ENCODE measurements at places on chromosomes 4 and X. TPM values are rescaled to one million over a fixed set of nuclear protein-coding genes. Genes with fewer than 3 reads are reported as not detected.

The XAGE2 gene
- not detected for total RNA-seq

The HERC6 gene
- total RNA-seq: 19.5 TPM

The STATH gene
- total RNA-seq: not detected

The HOPX gene
- 249 TPM for total RNA-seq

The NEXMIF gene
- total RNA-seq: 0.08 TPM

The DRP2 gene
- total RNA-seq: 0.04 TPM

The NWD2 gene
- total RNA-seq: 0.08 TPM

The VEGFC gene
- 1.1 TPM for total RNA-seq

GRCh38 chr4:125346616-125347015 lies 31.9 kb downstream of the FAT4 start:
- ATAC-seq: no peak

- ATAC-seq: no peak
Observed at GRCh38 chr4:99586322-99586721, 11.7 kb downstream of the MTTP start.

DNA sequence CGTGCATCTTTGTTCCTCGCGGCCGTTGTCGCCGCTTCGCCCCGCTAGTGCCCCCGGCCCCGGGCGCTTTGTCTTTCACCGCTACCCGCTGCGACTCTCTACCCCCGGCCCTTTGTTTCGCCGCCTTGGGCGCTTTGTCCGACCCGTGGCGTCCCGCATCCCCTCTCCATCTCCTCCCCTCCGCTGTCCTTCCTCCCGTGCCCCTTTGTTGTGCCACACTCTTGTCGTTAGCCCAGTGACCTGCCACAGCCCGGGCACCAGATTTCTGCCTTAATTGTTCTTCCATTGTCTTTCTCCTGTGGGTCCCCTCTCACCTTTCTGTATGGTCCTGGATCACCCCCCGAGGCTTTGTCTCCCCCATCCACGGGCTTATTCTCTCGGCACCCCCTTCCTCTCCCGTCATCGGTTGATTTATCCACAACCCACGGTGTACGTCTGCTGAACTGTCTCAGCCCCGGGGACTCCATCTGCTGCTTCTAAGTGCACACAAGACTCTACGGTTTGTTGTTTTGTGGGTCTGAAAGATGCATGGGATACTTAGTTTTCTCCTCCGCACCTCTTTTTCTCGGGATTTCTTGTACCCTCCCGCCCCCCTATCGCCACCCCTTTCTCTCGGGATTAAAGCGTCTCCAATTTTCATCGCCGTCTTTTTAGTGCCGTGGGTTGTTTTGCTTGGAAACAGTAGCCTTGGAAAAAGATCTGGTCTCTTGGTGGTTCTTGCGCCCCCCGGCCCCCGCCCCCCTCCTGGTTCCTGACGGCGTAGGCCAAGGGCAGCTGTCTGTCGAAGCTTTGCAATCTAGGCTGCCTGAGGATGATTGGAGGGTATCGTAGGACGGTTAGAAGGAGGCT lies 783 bp downstream of the RBPJ start:
- ATAC-seq: no peak

DNA sequence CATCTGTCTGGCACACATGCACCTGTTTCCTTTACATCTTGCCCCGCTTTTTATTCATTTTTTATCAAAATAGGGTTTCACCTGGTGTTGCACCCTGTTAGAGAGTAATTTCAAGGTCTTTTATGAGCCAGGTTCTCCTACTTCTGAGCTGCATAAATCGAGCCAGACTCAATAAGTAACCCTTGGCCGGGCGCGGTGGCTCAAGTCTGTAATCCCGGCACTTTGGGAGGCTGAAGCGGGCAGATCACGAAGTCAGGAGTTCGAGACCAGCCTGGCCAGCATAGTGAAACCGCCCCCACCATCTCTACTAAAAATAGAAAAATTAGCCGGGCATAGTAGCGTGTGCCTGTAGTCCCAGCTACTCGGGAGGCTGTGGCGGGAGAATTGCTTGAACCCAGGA lies 1.0 kb upstream of the PPP2R3B start:
- no peak for ATAC-seq

GRCh38 chr4:68535974-68536373 lies 40.1 kb downstream of the UGT2B17 start:
- ATAC-seq: no peak

DNA sequence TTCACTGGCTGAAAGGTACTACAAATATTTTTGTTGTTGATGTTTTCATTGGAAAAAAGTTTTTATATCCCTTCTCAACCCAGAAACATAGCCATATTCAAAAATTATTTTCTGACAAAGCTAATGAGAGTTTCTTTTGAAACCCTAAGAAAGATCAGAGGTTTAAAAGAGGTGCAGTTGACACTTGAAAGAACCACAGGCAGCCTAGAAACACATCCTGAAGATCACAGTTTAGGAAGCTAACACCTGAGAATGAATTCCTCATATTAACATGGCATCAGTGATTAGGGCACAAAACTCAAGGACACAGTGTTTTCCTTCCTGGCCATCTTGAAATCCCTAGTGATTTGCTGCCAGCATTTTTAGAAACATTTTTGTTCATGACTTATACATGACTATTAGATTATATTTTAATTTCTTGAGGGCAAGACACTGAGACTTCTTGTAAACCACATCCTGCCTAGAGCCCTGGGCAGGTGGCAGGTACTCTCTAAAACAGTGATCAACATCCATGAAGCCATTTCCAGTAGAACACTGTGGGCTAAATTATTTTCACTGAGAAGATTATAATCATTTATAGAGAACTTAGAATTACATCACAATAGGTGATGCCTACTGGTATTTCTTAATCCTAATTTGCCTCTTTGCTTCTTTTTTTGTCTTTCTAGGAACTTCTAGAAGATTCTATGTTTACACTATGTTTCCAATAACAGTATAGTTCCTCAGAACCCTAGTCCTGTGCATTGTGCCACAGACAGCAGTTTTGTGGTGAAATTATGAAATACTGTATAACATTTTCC lies 80.0 kb downstream of the ARSJ start:
- ATAC-seq: no peak

DNA sequence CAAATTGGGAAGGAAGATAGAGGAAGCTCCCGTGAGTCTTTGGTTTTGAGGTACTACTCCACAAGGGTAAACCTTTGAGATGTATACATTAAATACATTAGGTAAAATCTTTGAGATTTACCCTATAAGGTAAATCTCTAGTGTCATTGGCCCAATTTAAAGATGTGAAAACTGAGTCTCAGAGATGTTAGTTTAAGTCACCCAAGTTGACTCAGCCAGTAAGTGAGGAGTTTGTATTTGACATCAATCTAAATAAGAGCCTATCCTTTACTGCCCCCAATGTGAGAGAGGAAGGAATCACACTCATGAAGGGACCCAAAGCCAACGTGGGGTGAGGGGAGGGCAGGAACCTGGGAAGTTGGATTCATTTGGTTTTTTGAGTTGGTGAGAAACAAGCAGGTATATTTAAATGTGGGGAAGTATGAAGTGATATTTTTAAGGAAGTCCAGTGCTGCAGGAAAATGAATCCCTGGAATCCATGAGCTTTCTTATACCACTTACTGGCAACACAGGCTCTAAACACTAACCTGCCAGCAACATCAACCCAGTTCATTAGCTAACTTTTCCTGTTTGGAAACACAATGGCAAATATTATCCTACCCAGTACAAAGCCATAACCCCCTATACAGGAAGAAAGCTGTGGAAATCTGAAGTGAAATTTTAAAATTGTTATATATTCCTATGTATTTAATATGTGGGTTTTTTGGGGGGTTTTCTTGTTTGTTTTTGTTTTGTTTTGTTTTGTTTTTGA lies 55.3 kb downstream of the PALLD start:
- ATAC-seq: no peak

- ATAC-seq: no peak
Observed at GRCh38 chr4:11484531-11484930, 55.8 kb upstream of the HS3ST1 start.

DNA sequence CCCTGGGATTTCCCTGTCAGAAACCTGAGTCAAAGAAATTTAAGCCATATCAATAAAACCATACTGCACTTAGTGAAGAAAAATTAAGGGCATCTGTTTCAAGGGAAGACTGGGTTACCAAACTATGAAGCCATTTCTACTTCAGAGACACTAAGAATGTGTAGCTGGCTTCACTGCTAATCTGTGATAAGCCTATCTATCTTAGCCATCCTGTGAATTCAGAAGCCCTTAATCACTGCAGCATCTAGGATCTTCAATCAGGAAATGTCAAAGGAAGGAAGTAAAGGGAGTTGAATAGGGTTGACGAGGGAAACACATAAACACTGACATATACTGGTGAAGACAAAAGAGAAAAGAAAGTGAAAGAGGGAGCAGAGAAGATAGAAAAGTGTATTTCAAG lies 777.6 kb upstream of the DIAPH2 start:
- ATAC-seq: no peak

DNA sequence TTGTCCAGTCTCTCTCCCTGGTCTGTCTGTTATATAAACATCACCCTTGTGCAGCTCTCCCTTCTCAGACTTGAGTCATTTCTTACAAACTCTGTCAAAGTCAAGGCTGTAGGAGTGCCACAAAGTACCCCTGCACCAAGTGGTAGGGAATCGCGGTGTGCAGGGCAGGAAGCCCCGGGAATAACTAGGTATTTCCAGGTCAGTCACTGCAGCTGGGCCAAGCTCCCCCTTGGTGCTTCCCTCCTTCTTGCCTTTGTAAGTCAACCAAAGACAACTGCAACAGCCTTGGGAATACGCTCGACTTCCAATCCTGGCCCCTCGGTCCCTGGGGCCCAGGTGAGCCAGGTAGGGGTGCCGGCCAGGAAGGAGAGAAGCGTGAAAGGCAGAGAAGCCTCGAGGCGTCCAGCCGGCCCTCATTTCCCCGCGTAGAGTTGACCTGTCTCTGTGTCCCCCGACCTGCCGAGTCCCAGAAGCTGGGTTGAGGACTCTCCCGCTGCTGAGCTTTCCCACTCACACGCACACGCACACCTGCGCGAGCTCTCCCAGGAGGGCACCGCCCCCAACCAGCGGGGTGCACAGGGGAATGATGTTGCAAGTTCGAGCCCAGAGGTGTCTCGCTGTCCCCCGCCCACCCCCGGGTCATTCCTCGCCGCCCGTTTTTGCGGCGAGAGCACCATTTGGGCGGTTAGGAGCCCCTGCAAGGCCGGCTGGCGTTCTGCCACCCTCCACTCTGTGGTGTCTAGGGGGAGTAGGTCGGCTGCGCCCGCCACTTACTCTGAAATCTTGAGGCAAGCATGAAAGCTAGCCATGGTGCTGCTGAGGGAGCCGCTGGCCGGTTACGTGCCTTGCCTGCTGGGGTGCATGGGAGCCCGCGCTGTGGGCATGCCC lies 22.8 kb upstream of the KIAA1210 start:
- ATAC-seq: no peak

GRCh38 chr4:7973545-7973981 lies 33.9 kb upstream of the AFAP1 start:
- ATAC-seq: peak; percentile 41

GRCh38 chrX:129959493-129959832 lies 23.0 kb upstream of the BCORL1 start:
- peak; percentile 37 for ATAC-seq

DNA sequence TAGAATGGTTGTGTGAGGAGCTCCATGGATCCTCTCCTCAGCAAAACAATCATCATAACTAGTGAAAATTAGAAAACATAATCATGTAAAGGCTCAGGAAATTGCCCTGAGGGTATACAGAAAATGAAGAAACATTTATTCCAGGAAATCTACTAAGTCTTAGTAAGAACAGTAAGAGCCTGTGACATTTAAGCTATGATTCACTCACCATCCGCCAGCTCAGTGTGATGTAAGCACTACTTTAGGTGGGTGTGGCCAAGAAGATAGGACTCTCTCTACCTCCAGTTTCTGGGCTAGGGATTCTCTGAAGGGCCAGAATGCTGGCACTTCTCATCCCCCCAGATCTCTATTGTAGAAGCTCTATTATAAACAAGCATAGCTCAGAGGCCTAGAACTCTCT lies 147.5 kb downstream of the DLG3 start:
- ATAC-seq: peak; percentile 88

GRCh38 chr4:142778430-142778829 lies 67.7 kb downstream of the INPP4B start:
- no peak for ATAC-seq

GRCh38 chr4:1030559-1030958 lies 19.1 kb downstream of the FGFRL1 start:
- no peak for ATAC-seq

GRCh38 chr4:118798658-118799057 lies 37.3 kb downstream of the SEC24D start:
- ATAC-seq: no peak

DNA sequence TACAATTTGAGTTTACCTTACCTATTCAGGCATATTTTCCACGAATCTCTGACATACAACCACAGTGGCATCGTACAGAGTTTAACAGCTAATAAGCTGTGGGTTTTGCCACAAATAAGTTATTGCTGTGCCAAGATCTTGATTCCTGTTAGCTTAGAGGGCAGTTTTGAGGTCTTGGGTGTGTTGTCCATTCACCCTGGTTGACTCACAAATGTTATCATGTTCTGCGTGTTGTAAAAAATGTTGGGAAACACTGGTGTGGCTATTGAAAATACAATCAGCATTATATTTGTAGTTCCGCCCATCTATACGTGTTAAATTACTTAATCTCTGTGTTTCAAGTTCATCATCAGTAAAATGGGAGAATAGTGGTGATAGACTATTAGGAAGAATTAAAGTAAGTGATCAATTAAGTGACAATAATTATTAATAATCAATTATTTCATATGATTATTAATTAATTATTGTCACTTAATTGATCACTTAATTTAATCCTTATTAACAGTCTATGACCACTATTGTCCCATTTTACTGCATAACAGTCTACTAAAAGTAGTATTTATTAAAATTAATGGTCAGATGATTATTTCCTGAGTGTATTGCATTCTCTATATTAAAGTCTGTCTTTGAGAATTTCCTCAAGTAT lies 96.3 kb downstream of the TMA16 start:
- no peak for ATAC-seq

DNA sequence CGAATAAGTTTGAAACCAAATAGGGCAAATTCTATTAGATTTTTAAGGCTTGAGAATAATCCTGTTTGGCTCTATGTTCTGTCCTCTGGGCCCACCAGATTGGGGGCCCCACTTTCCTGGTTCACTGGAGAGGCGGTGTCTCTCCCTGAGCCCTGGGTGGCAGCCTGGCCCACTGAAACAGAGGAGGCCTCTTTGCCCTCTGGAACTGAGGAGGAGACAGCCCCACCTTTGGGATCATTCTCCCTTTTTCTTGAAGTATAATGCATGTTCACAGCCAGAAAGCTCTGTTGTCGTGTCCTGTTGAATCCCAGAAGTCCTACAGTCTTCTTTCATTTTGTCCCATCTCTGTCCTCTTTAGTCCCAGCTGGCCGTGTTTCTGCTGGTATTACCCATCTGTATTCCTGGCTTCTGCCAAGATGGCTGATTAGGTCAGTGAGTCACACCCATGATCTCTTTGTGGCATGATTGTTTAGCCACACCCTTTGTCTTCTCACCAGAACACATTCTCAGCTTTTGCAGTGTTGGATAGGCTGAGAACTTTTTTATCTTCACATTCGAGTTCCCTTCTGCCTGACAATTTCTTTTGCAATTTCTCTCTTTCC lies 8.1 kb upstream of the TBC1D25 start:
- ATAC-seq: peak; percentile 74

- peak; percentile 36 for ATAC-seq
Observed at GRCh38 chr4:177441061-177441802, 1.0 kb downstream of the AGA start.

- ATAC-seq: no peak
Observed at GRCh38 chrX:141787655-141788054, 50.5 kb upstream of the MAGEC3 start.
